Activated CD4-positive, alpha-beta T cell treated with anti-CD3 and anti-CD28 coated beads, Interleukin-2, amount 50 U/mL, for 24 hours (primary cell): ENCODE measurements at places on chromosomes 13 and 19.
A peak's percentile ranks its signal among the peaks of the same experiment; 100 is the strongest.

DNA sequence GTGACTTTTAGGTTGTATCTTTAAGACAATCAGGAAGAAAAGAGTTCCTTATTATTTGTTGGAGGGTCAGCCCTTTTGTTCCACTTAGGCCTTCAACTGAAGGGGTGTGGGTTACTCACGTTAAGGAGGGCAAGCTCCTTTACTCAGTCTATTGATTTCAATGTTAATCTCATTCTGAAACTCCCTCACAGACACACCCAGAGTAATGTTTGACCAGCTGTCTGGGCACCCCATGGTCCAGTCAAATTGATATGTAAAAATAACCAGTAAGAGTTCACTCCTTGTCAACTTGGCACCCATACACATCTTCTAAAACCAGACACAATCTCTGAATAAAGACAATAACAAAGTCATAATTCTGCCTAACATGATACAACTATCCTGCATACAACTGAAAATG, 292.9 kb downstream of the KLF5 start:
- no peak for DNase-seq

DNA sequence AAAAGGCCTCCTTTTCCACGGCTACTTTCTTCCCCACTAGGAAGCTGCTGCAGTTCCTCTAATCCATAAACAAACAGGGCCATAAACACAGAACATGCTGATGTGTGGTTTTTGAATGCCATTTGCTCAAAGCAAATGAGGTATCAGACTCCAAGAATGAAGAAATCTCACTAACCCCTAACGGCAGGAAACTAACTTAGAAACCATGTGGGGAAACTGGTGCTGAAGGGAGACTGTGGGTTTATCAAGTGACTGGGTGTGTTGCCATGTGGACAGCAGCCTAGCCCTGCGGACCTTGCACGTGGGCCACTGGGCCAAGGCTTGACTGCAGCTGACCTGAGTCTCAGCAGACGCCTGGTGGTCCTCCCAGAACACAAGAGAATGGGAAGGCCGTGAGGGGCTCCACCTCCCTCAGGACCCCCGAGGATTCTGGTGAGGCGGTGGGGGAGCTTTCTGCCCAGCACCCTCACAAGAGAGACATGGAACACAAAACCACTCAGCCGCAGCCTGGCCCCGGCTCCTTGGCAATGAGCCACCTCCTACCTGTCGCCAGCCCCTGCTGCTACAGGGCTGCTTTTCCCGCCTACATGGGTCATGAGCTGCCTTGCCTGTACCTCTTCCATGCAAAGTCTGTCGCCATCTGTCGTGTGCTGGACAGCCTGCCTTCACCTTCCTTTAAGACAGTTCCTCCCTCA, 10.6 kb downstream of the SLC15A1 start:
- no peak for DNase-seq

GRCh38 chr13:102326381-102327118, 75.3 kb downstream of the FGF14 start:
- DNase-seq, result no peak

DNA sequence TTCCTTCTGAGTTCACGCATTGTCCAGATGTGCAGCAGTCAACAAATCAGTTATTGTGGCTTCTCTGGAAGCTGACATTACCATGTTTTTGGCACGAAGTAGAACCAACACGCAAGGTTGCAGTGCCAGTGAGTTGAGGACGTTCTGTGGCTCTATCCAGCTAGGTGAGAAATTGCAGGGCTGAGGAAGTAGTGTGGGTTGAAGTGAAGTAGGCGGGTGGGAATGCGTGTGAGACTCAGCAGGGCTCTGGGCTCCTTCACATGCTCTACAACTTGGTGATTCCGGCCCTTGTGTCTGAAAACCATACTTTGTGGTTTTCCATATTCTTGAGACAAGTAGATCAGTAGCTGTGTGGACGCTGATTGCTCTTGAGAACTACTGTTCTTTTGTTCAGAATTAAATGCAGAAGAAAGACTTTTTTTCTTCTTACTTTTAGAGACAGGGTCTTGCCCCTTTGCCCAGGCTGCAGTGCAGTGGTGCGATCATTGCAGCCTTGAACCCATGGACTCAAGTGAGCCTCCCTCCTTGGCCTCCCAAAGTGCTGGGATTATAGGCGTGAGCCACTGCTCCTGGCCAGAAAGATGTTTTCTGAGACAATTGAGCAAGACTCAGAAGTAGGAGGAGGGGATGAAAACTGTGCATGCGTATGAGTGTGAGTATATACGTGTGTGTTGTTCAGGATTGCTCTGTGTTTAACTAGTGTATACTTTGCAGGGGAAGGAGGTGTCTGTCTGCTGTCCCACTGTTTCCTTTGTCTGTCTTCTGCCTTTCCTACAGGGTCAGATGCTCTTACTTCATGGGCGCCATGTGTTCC, 46.2 kb downstream of the GATAD2A start:
- DNase-seq, result no peak

GRCh38 chr13:79648191-79648590, 167.2 kb downstream of the NDFIP2 start:
- no peak for DNase-seq

- DNase-seq, result no peak
These were observed 238.0 kb downstream of the PCDH9 start for GRCh38 chr13:66992183-66992582.

DNA sequence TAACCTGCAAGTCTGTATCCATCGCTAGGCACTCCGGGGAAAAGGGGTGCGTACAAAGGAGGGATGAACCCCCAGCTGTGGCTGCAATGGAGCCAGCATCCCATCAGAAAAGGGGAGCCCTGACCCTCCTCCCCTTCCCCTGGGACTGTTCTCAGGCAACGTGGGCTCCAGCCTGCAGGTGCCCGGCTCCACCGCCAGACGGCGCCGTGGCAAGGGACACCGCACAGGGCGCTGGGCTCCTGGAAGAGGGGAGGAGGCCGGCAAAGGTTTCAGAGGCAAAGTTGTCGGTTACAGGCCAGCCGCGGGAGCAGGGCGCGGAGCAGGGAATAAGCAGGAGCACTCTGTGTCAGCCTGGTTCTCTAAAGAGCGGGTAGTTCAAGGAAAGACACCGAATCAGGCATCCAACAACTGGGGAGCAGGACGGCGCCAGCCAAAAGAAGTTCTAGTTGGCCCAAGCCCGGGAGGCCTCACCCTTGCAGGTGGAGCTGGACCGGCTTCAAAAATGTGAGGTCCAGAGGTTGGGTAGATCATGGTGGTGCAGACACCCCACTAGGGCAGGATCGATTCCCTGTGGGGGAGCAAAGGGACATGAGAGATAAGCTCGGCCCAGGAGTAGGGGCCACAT, 53.0 kb upstream of the ATP12A start:
- DNase-seq, result no peak

DNA sequence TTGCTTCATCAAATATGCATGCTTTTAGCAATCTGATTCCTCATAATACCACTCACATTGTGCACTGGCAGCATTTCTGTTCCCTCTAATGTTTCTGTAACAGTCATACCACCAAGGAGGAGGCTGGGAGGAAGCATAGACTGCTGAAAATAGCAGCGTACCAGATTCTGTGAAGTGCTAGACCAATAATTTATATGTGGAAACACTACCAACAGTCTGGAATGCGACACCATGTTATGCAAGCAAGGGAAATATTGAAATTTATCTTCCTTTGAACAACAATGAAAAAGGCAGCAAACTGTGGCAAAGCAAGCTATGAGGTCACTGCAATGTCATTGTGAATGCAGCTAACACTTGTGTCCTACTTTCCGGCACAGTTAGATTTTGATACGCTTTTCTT, 1388.0 kb downstream of the EFNB2 start:
- DNase-seq, result no peak

DNA sequence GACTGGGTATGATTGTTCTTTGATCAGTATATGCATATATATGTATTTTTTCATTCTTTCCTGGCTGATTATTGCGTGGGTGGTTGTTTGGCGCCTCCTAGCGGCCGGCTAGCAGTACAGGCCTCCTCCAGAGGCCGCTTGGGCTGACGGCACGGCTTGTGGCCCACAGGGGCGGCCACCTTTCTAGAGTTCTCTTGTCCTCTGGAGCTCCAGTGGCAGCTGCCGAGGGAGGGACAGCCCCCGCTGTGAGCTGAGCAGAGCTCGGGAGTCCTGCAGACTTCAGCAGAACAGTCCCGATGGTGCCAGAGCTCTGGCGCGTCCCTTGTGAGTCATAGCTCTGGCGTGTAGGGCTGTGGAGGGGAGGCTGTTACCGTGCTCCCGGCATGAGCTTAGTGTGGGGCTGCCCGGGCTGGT, 22.5 kb upstream of the ZNF429 start:
- peak; percentile 51 for DNase-seq

- DNase-seq, result no peak
These were observed 103.9 kb upstream of the CACNA1A start for GRCh38 chr19:13610039-13610691.

- no peak for DNase-seq
These were observed 3.6 kb upstream of the IFNL2 start for GRCh38 chr19:39264306-39265290.

DNA sequence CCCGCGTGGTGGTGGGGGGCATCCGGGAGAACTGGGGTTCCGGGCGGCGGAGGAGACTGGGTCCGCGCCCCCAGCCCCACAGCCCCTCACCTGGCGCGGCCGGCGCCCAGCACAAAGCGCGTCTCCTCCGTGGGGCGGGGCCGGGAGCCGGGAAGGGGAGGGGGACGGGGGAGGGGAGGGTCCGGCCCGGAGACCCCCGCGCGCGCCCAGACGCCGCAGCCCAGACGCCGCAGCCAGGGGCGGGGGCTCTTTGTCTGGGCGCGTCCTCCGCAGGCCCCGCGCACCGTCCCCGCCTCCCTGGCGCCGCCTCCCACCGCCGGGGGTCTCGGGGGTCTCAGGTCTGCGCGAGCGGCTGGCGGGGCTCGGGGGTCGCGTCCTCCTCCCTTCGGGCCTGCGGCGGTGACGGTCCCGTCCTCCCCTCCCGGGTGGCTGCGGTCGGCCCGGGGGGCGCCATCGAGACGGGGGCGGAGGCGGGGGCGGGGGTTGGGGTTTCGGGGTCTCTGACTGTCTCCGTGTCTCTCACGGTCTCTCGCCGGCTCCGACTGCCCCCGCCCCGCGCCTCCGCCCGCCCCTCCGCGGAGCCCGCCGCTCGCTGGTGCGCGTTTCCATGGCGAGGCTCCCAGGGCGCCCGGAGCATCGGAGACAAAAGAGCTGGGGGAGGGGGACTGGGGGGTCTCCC, at the start of gene PLPPR3:
PLPPR3 (minus strand) TSS at position 131 of the 679 bp plus-strand sequence. CDS start 396 bp downstream, outside the sequence.
- no peak for DNase-seq

DNA sequence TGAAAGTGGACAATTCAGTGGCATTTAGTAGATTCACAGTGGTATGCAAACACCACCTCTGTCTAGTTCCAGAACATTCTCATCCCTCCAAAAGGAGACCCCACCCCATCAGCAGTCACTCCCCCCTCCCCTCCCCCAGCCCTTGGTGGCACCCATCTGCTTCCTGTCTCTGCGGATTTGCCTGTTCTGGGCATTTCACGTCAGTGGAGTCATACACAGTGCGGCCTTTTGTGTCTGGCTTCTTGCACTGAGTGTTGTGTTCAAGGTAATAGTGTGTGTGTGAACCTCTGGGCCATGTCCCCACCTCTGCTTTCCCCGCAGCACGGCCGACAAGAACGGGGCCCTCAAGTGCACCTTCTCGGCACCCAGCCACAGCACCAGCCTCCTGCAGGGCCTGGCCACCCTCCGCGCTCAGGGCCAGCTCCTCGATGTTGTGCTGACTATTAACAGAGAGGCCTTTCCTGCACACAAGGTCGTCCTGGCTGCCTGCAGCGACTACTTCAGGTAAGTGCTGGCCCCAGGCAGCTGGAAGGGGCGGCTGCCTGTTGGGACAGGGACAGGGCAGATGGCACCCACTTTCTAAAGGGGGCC, 19.4 kb upstream of the CRTC1 start:
- DNase-seq, result no peak

- DNase-seq, result no peak
These were observed 30.2 kb downstream of the COG6 start for GRCh38 chr13:39685652-39686051.

DNA sequence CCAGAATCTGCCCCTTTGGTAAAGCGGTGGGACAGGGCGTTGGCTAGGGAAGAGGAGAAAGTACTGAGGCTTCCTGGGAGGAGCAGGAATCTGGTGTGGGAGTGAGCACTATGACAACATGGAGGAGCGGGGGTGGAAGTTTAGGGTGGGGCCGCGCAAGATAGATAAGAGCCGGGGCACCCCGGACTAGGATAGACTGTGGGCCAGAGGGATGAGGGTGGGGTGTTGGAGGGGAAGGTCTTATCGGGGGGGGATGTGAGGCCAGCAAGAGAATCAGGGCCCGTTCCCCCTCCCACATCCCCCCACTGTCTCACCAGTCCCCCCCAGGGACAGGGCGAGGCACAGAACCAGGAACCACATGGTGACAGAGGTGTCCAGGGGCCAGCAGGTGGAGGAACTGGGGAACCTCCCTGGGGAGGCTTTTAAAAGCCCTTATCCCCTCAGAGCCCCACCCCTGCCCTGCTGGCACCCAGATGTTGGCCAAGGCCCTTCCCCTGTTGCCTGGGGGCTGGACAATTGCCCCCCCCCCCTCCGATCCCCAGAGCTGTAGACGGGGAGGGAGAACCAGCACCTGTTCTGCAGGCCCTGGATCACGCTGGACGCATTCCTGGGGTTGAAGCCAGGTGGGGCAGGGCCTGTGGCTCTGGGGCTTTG, at the start of gene KLK1:
KLK1 (minus strand) TSS at position 399 of the 654 bp plus-strand sequence; CDS start at position 360, 39 bp downstream.
- DNase-seq, result no peak

GRCh38 chr13:65966991-65967451, 1263.1 kb downstream of the PCDH9 start:
- no peak for DNase-seq

- no peak for DNase-seq
These were observed 45.7 kb downstream of the COL4A2 start for GRCh38 chr13:110352735-110353134.

DNA sequence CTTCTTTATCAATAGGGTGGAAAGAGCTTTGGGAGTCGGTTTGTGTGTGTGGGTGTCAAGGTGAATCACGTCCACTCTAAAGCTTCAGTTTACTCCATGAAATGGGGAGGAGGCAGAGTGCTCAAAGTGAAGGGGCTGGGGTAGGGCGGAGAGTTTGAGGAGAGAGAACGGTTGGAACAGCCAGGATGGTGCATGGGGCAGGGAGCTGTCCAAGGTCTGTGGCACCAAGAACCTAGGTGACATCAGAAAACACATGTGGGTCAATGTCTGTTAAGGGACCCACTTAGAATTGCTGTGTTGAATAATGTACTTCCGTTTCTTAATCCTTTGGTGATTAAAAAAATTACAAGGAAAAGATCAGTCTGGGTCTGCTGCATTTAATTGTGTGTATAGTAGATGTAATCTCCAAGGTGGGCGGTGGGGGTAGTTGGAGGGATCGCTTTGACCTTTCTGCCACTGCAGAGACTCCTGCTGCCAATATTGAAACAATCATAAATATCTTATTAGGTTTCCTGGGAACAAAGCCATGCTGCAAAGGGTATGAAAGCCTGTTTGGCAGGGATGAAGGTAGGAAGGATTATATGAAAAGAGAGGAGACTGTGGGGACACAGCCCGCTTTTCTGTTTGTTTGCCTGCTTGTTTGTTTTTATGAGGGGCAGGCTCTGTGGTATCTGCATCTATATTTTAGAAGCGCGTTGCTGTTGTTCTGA, 122.3 kb downstream of the ATP8A2 start:
- DNase-seq, result no peak

GRCh38 chr19:10892256-10892655, 20.9 kb downstream of the CARM1 start:
- no peak for DNase-seq

- DNase-seq, result no peak
These were observed 10.2 kb upstream of the FUT2 start for GRCh38 chr19:48685583-48685982.

GRCh38 chr19:5897189-5897969, 6.2 kb downstream of the NDUFA11 start:
- DNase-seq, result no peak

GRCh38 chr13:31515427-31515826, 223.9 kb upstream of the RXFP2 start:
- no peak for DNase-seq

- DNase-seq, result no peak
These were observed 76.5 kb downstream of the LATS2 start for GRCh38 chr13:20984879-20985278.

- no peak for DNase-seq
These were observed 102.0 kb downstream of the LRCH1 start for GRCh38 chr13:46654951-46655350.
